ENCODE measurements at places on chromosomes 4 and X. TPM values are rescaled to one million over a fixed set of nuclear protein-coding genes. Genes with fewer than 3 reads are reported as not detected.

GRCh38 chr4:164621886-164622521, 131.9 kb upstream of the SMIM31 start:
- H3K27me3 ChIP-seq, result peaks cover 6% of the 10 kb centered on the region
- H3K36me3 ChIP-seq, result peaks cover 3% of the 10 kb centered on the region
- DNase-seq, result no peak
- H3K4me1 ChIP-seq, result no peaks in the 10 kb centered on the region

- no peak for DNase-seq
- no peak overlapping the region for H3K27ac ChIP-seq
- no peaks in the 10 kb centered on the region for H3K36me3 ChIP-seq
- peaks cover 4% of the 10 kb centered on the region for H3K4me1 ChIP-seq
- peaks cover 33% of the 10 kb centered on the region for H3K27me3 ChIP-seq
- no peak overlapping the region for H3K4me3 ChIP-seq
Observed at GRCh38 chr4:183860731-183861130, 44.4 kb upstream of the STOX2 start.

GRCh38 chr4:56613101-56613862, 67.8 kb downstream of the HOPX start:
- H3K4me1 ChIP-seq, result no peaks in the 10 kb centered on the region
- no peak for DNase-seq
- H3K27me3 ChIP-seq, result peaks cover 43% of the 10 kb centered on the region
- no peaks in the 10 kb centered on the region for H3K36me3 ChIP-seq
- no peak overlapping the region for H3K27ac ChIP-seq
- no peak overlapping the region for H3K4me3 ChIP-seq

Gene GPC3
- total RNA-seq, result 1.5 TPM

Gene FREM3
- total RNA-seq, result not detected

Gene ELOVL6
- total RNA-seq, result 11.0 TPM

Measured in chondrocyte (in vitro differentiated cells).